ENCODE measurements at places on chromosomes 5 and 9. TPM values are rescaled to one million over a fixed set of nuclear protein-coding genes. Genes with fewer than 3 reads are reported as not detected.

PCSK1 gene
- total RNA-seq = 4.7 TPM

PPP3R2 gene
- not detected for total RNA-seq

C8G gene
- 66.2 TPM for total RNA-seq

WHRN gene
- 10.7 TPM for total RNA-seq

EPB41L4A gene
- total RNA-seq = 28.9 TPM

TRIP13 gene
- total RNA-seq = 8.3 TPM

AMBP gene
- total RNA-seq = not detected

HBEGF gene
- total RNA-seq = 12.3 TPM

NTRK2 gene
- 1.2 TPM for total RNA-seq

ZNF618 gene
- total RNA-seq = 2.8 TPM

FAM114A2 gene
- total RNA-seq = 10.2 TPM

ATP10B gene
- 106 TPM for total RNA-seq

PALM2AKAP2 gene
- total RNA-seq = not detected

CACFD1 gene
- 13.2 TPM for total RNA-seq

SLC36A2 gene
- not detected for total RNA-seq

DMGDH gene
- total RNA-seq = not detected

IRX4 gene
- total RNA-seq = not detected

ADAMTSL2 gene
- 2.2 TPM for total RNA-seq

ANKRD31 gene
- not detected for total RNA-seq

DMRT3 gene
- not detected for total RNA-seq

TRIM36 gene
- 48.9 TPM for total RNA-seq

INSL4 gene
- not detected for total RNA-seq

TAF11L7 gene
- total RNA-seq = not detected

PRSS3 gene
- 196 TPM for total RNA-seq

MAP1B gene
- 38.0 TPM for total RNA-seq

THOC3 gene
- 32.6 TPM for total RNA-seq

C5orf58 gene
- total RNA-seq = not detected

IL5 gene
- not detected for total RNA-seq

IQGAP2 gene
- total RNA-seq = 82.8 TPM

CD180 gene
- 1.5 TPM for total RNA-seq

CCNI2 gene
- 30.8 TPM for total RNA-seq

ZDHHC11B gene
- 11.1 TPM for total RNA-seq

QRFP gene
- total RNA-seq = not detected

GRXCR2 gene
- not detected for total RNA-seq

NR5A1 gene
- not detected for total RNA-seq

BTNL9 gene
- total RNA-seq = 9.0 TPM

PHF24 gene
- not detected for total RNA-seq

CDH10 gene
- not detected for total RNA-seq

GARIN3 gene
- total RNA-seq = not detected

RIOK2 gene
- total RNA-seq = 25.3 TPM

NUTM2F gene
- total RNA-seq = not detected

SLC22A4 gene
- total RNA-seq = 56.6 TPM

SCGB3A2 gene
- not detected for total RNA-seq

EQTN gene
- total RNA-seq = 1.9 TPM

PCDHGA7 gene
- total RNA-seq = 1.3 TPM

CDC20B gene
- not detected for total RNA-seq

C9 gene
- total RNA-seq = not detected

SLC27A6 gene
- total RNA-seq = not detected

MSMP gene
- total RNA-seq = not detected

CATSPER3 gene
- 2.5 TPM for total RNA-seq

KIF12 gene
- 23.6 TPM for total RNA-seq

SLC6A19 gene
- 531 TPM for total RNA-seq

FAXDC2 gene
- total RNA-seq = 47.5 TPM

SPAG8 gene
- total RNA-seq = not detected

IL13 gene
- total RNA-seq = not detected

FBXO4 gene
- 7.8 TPM for total RNA-seq

OTP gene
- total RNA-seq = not detected

FIBCD1 gene
- not detected for total RNA-seq

GRM6 gene
- not detected for total RNA-seq
